ENCODE measurements at places on chromosomes 3 and 15.
A peak's percentile ranks its signal among the peaks of the same experiment; 100 is the strongest.

- DNase-seq = peak; percentile 98
Measured at GRCh38 chr3:159856590-159857104, 132.0 kb upstream of the IL12A start.

DNA sequence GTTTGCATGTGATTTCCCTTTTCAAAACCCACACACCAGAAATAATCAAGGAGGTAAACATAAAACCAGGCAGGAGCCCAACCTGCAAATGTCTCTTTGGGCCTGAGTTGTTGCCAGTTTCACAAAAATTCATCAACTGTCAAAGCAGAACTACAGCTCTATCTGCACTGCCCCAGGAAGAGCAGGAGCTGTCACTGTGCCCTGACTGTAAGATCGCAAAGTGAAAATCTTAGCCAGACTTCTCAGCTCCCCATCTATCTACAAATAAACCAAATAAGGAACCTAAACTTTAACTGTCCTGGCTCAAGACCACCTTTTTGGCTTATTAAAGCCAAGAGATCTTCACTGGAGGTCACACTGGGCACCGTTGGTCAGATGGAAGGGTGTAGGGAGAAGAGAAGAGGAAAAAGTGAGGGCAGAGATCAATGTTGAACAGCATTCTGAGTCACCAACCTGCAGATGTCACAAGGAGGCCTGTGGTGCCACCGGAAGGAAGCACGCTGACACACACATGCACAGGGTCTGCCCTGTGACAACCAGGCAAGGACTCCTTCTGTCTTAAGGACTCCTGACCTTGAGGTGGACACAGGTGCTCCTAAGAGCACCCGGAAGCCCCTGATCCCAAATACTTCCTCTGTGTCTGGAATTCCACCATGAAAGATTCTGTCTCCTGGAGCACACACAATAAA is 58.7 kb downstream of the RPN1 start:
- no peak for DNase-seq

DNA sequence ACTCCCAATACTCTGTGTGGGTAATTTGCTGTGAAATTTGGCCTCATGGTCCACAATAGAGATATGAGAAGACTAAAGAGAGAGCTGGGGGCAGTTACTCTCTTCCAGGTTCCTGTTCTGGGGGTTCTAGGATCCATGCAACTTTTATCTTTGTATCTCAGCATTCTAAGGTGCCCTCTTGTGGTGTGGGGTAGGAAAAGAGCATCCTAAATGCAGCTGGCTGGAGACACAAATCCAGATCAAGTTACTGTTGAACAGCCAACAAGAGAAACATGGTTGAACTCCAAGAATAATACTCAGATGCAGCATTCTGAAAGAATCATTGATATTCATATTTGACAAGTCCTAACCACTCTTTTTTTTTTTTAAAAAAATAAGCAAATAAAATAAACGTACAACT is 238.2 kb downstream of the GREM1 start:
- DNase-seq = peak; percentile 50

- no peak for DNase-seq
Measured at GRCh38 chr3:31253782-31254181, 278.9 kb upstream of the STT3B start.

GRCh38 chr15:99385865-99386264 is 134.6 kb downstream of the LRRC28 start:
- DNase-seq = no peak

DNA sequence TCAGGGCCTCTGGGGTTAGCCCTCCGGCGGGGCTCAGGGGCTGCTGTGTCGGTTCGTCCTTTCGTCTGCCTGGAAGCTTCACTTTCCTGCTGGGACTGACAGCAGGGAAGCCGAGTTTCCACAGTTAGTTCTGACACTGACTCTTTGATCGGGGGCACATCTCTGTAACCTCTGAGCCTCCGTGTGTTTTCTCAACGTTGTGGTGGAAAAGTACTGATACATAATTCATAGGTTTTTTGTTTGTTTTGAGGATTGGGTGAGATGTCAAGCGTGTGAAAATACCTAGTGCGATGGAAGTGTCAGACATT is 481 bp downstream of the AP4E1 start:
- peak; percentile 39 for DNase-seq

Data from NCI-H2171 treated with DMSO at 0.1 percent for 48 hours (cell line).